ENCODE measurements at places on chromosomes 1 and 21.

DNA sequence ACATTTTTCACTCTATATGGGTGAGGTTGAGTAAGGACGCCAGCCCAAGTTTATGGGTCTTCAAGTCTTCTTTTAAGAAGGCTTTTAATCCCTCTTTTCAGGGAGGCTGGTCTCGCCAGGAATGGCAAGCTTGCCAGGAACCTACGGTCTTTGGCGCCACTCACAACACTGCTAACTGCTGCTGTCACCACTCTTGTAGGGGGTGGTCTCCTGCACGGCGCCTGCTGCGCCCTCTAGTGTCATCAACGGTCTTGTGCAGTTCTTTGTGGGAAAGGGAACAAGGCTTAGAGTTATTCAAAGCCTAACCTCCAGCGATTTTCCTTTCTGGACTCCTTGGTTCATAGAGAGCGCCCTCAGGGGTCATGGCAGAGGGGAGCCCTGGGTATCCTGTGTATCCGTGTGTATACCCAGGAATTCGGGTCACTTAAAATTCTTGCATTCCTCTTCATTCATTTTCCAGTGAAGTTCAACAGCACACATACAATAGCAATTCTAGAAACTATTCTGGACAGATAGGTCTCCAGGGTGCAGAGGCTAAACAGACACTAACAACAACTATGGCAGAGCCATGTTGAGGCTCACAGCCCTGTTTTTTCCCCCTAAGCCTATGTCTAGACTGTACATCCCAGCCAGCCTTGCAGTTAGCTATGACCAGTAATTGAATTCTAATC lies 392.8 kb upstream of the CAMK1G start:
- peak; percentile 68 for DNase-seq

DNA sequence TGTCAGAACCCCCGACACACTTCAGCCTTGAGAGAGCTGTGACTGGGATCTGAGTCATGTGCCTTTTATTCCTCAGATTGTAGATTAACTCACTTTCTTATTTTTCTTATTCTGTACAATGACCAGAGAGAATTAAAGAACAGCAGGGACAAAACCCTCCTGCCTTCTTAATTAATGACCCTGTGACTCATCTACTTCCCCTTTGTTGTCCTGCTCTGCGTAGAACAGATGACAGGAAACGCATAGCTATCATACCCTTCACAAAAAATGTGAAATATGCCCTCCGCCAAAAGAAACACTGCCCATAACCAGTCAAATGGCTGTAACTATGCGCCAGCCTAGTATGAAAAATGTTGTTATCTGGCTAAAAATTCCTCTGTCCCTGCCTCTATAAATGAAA lies 9.1 kb upstream of the PADI2 start:
- peak; percentile 35 for DNase-seq

- peak; percentile 83 for DNase-seq
Observed at GRCh38 chr1:205438213-205439158, 16.6 kb upstream of the LEMD1 start.

DNA sequence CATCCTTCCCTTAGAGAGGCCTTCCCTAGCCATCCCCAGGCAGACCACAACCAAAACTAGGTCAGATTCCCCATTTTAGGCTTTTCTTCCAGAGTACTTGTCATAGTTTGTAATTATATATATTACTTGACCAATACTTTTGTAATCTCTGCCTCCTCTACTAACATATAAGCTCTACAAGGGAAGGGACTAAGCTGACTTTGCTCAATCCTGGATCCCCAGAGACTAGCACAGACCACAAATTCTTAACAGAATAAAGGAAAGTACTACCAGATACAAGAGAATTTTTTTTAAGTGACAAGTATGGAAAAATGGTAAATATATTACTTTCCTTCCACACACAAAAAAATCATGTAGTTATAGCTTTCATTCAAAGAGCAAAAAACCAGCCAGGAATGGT lies 2.0 kb downstream of the ZMYM6 start:
- no peak for DNase-seq

DNA sequence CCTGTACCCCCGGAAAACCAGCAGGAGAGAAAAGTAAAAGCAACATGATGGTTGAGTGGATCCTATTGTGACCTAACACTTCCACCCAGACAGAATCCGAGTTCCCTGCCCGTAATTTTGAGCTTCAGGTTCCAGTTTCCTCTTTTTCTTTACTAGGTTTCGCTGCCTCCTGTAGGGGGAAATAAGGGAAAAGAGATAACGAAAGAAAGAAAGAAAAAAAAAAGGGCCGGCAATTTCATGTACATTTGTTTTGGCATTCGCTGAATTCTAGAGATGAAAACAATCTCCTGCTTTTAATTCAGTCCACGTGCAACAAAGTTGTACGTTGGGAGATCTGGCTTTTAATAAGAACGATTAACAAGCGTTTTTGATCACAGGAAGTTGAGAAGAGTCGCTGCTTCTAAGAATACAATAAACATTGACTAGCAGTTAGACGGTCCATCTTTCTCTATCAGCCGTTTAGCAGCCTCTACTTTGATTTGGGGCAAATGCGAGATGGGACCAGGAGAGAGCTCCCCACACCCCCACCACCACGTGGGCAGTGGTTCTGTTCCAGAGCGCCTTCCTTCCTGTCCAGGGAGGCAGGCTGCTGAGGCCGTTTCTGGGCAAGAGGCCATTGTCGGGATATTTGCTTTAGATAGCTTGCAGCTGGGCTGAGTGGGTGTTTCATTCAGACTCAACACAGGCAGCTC lies 155.9 kb upstream of the RUNX1 start:
- DNase-seq, result peak; percentile 67

GRCh38 chr1:7705048-7705907 lies 65.8 kb upstream of the VAMP3 start:
- peak; percentile 20 for DNase-seq

- no peak for DNase-seq
Observed at GRCh38 chr1:180278194-180278515, 48.1 kb downstream of the LHX4 start.

- DNase-seq, result no peak
Observed at GRCh38 chr1:4150262-4150661, 250.2 kb upstream of the C1orf174 start.

- DNase-seq, result peak; percentile 93
Observed at GRCh38 chr1:94541246-94542087, at the start of gene F3. Gene F3, minus strand, starts transcription at chr1:94541759. Its CDS starts 123 bp downstream, at chr1:94541636.

DNA sequence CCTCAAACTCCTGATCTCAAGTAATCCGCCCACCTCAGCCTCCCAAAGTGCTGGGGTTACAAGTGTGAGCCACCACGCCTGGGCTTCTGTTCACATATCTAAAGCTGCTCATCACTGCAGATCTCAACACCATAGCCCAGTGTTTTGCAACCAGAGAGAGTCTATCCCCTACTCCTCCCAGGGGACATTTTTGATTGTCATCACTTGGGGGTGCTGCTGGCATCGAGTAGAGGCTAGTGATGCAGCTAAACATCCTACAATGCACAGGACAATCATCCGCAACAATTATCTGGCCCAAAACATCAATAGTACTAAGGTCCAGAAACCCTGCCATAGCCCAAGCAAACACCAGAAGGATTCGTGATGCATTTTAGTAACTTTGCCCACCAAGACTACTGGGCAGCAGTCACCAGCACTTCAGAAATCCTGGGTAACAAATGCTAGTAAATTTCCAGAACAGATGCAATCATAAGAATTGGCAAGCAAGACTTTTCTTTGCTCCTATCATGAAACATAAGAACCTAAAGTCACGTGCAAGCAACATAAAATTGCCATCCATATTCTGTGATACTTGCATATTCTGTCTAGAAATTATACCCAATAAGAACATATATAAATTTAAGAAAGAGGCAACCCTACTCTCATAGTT lies 159.2 kb downstream of the APP start:
- DNase-seq, result no peak

GRCh38 chr1:185337246-185337645 lies 20.2 kb upstream of the IVNS1ABP start:
- no peak for DNase-seq

DNA sequence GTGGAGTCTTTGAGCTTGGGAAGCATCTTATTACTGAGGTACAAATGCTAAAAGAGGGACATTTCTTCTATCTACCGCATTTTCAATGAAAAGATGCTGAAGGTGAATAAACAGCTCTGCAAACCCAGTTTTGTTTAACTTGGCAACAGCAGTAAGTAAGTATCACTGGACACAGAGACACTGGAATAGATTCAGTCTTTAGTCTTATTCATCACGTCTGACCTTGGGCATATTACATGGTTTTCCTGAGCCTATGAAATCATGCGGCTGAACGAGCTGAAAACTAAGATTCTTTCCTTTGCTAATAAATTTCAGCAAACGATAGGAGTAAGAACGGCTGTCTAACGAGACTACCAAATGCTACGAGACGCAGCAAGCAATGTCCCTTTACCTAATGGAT lies 207.4 kb downstream of the GABPA start:
- no peak for DNase-seq

GRCh38 chr1:38191461-38191860 lies 144.9 kb upstream of the POU3F1 start:
- no peak for DNase-seq

DNA sequence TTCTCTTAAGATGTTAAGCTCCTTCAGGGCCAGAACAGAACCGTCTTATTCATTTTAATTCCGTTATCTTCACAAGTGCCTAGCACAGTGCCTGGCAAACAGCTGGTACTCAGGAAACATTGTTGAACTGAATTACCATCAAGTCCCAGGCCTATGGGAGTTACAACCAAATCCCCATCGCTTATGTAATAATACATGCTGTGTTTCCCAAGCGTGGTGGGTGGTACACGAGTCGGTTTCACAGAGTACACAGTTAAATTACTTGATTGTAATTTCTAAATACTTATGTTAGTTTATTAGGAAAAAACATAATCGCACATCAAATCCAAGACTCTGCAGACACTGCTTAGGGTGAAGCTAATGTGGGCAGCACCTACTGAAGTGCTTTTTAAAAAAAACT lies 1.0 kb downstream of the ANGEL2 start:
- DNase-seq, result no peak

- no peak for DNase-seq
Observed at GRCh38 chr1:3216015-3216391, 147.0 kb downstream of the PRDM16 start.

GRCh38 chr1:206463911-206464310 lies 6.4 kb upstream of the IKBKE start:
- DNase-seq, result no peak

DNA sequence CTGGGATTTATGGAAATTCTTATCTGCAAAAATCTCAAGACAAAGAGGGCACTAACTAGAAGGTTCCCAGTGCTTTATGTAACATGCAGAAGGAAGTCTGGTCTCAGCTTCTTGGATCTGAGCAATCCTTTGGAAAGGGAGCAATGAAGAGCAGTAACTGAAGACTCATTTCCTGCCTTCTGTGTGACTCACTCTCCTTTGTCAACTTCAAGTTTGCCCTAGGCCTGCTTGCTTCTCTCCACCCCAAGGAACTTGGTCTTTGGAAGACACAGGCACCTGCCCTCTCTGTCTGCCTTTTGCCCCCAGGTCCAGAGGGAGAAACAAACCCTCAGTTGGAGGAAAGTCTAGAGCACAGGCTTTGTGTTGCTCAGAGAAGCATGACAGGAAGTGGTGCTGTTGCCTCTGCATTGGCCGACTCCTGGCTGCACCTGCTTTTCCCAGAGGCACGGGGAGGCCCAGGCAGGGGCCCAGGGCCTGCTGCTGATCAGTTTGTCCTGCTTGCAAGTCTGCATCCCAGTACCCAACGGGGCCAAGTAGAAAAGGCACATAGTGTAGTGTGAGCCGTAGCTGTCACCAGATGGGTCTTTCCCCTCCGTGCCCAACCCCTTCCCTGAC lies 137.2 kb downstream of the DHRS3 start:
- DNase-seq, result no peak

DNA sequence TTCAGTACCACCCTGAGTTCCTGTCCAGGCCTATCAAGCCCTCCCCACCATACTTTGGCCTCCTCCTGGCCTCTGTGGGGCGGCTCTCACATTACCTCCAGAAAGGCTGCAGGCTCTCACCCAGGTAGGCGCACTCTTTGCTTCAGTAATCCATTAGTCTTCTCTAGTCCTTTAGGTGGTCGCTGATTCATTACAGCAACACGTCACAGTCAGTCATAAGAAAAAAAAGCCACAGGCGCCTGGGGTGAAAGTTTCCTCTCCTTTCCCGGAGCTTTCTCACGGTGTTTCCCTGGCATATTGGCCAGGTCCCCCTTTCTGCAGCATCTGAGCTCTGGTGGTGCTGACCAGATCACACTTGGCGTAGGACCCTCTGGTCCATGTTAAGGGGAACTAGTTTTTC lies 12.1 kb downstream of the SLFNL1 start:
- no peak for DNase-seq

DNA sequence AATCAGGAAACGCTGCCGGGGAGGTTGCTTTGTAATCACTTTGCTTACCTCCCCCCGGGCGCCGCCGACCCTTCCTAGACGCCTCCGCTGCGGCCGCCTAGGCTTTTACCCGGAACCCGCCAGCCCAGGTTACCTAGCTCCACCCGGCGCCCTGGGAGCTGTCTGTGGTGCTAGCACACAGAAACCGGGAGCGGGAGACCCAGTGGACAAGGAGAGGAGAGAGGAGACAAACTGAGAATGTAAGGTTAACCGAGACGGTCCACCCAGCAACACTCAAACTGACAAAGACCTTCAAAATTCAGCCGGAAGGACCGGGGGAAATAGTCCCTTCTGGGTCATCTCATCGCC lies 9.8 kb downstream of the BARHL2 start:
- peak; percentile 65 for DNase-seq

DNA sequence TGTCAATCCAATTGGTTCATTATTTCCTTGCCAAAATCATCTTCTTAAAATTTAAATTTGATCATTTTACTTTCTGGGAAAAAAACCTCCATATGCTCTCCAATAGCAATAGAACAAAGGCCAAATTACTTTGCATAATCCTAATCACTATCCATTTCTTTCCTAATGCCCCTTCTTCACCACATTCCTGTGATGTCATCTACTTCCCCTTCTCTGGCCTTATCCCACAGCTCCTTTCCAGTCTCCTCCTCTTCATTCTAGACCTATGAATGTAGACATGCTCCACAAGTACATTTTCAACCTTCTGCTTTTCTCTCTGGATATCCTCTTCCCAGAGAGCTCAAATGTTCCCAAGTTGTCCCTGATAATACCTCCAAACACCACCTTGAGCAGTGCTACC lies 216.6 kb downstream of the MRPL39 start:
- no peak for DNase-seq

DNA sequence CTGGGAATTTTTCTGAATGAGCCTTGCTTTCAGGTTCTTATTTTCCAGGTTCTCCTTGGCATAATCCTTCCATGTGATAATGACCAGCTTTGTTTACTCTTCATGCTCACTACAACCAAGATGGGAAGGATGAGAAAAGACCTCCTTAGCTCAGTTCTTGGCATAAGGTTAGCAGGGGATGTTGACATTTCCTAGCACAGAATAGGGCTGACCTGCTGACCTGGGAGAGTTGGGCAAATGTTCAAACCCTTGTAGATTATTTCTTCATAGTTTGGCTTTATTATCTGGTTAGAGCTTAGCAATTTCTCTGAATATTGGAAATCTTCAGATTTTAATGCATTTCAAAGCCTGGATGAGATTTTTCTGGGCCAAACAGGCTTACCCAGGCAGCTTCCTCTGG lies 23.6 kb upstream of the SYT6 start:
- no peak for DNase-seq

- DNase-seq, result peak; percentile 69
Observed at GRCh38 chr1:58971629-58972140, 187.8 kb upstream of the JUN start.

GRCh38 chr1:99347041-99347684 lies 82.9 kb downstream of the PLPPR4 start:
- no peak for DNase-seq

Data from adrenal gland (tissue), 19 donors.